ENCODE measurements at places on chromosomes 2 and 18.

DNA sequence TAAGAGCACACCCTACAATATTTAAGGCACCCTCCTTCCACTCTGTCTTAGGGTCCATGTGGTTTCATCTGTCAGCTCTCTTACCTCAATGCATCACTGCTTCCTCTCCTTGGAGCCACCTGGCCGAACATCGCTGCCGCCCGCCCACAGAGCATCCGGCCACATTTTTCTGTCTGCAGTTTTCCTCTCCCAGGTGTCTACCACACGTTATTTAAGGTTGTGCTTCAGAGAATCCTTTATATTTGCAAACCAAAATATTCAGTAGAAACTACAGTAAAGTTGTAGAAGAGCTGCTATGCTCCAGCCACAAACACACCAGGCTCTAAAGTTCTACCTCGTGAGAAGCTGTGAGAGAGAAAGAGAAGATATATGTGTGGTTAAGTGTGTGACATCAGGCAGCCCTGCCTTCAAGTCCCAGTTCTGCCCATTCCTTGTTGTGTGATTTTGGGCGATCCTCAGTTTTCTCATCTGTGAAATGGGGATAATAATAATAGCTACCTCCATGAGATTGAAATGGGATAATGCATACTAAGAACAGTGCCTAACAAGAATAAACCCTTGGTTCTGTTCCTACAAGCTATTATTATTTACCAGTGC is 4.9 kb upstream of the STK17B start:
- DNase-seq = peak; percentile 69

GRCh38 chr2:41890341-41890740 is 157.5 kb upstream of the PKDCC start:
- no peak for DNase-seq

GRCh38 chr18:59813942-59814341 is 85.9 kb upstream of the PMAIP1 start:
- no peak for DNase-seq

- no peak for DNase-seq
These were observed 332.3 kb downstream of the CDH7 start for GRCh38 chr18:66083078-66083477.

GRCh38 chr2:47601568-47601967 is 181.4 kb upstream of the MSH6 start:
- no peak for DNase-seq
